H9 (cell line): ENCODE measurements at places on chromosomes 7 and 10.
A peak's percentile ranks its signal among the peaks of the same experiment; 100 is the strongest.

- H3K4me3 ChIP-seq = no peak overlapping the region
- H3K36me3 ChIP-seq = no peaks in the 10 kb centered on the region
Measured at GRCh38 chr10:24396396-24396795, 187.5 kb downstream of the KIAA1217 start.

DNA sequence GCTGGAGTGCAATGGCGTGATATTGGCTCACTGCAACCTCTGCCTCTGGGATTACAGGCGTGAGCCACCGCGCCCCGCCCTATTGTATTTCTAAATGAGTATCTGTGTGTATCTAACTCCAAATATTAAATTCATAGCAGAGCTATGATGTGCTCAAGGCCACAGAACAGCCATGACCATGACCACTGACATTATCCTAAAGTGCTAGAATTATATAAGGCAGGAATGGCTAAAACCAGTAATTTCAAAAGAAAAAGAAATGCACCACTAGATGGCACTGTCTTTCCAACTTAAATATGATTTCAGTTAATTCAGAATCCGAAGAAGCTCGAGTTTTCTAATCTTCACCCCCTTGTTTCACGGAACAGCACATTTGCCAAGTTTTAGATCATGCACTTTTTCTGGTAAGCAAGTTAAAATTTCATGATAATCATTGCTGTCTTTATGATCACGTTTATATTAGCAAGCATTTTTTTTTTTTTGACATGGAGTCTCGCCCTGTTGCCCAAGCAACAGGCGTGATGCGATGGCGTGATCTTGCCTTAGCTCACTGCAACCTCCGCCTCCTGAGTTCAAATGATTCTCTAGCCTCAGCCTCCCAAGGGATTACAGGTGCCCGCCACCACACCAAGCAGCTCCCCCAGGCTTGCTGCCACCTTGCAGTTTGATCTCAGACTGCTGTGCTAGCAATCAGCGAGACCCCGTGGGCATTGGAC is 65.3 kb downstream of the OR13A1 start:
- no peaks in the 10 kb centered on the region for H3K27me3 ChIP-seq
- no peaks in the 10 kb centered on the region for H3K36me3 ChIP-seq
- no peak overlapping the region for H3K27ac ChIP-seq
- peak overlapping the region; percentile 69 for H3K4me3 ChIP-seq
- DNase-seq = peak; percentile 55
- no peaks in the 10 kb centered on the region for H3K4me1 ChIP-seq

GRCh38 chr7:99953649-99954048 is 22.2 kb downstream of the AZGP1 start:
- no peak for DNase-seq
- H3K36me3 ChIP-seq = peaks cover 18% of the 10 kb centered on the region
- H3K4me3 ChIP-seq = no peak overlapping the region

GRCh38 chr10:44998146-44998631 is 2.5 kb upstream of the ZNF22 start:
- no peak overlapping the region for H3K27ac ChIP-seq
- no peak for DNase-seq
- H3K4me3 ChIP-seq = no peak overlapping the region
- H3K36me3 ChIP-seq = peaks cover 22% of the 10 kb centered on the region
- no peaks in the 10 kb centered on the region for H3K27me3 ChIP-seq
- H3K4me1 ChIP-seq = no peaks in the 10 kb centered on the region; the same call in none of the 2 replicates

DNA sequence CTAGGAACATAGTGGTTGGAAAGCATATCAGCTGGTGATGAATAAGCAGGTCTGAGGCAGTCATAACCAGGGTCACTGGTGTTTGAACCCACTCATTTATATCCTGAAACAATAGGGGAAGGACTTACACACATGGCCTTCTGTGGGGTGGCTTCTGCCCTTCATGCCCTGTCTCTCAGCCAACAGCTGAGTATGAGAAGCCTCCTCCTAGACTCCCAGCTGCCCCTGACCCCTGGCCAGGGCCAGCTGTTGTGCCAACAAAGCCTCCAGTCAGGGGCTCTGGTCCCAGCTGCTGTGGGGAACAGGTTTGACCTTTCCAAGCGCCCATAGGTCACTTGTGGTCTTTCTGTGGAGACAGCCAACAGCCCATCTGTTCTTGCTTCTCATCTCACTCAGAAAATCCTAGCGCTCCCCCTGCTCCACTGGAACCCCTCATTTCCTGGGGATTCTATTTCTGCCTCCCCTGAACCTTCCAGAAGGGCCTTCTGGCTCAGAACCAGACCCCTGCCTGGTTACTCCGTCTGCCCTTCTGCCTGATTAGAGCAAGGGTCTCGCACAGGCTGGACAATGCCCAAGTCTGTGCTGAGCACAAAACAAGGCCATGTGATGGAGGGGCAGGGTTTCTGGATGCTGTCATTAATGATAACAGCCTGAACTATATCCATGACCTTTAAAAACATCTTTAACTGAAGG is 9.7 kb upstream of the PURB start:
- H3K4me3 ChIP-seq = no peak overlapping the region
- no peak overlapping the region for H3K27ac ChIP-seq
- H3K27me3 ChIP-seq = no peaks in the 10 kb centered on the region
- no peaks in the 10 kb centered on the region for H3K4me1 ChIP-seq
- no peak for DNase-seq
